ENCODE measurements at places on chromosomes 5 and 9.

DNA sequence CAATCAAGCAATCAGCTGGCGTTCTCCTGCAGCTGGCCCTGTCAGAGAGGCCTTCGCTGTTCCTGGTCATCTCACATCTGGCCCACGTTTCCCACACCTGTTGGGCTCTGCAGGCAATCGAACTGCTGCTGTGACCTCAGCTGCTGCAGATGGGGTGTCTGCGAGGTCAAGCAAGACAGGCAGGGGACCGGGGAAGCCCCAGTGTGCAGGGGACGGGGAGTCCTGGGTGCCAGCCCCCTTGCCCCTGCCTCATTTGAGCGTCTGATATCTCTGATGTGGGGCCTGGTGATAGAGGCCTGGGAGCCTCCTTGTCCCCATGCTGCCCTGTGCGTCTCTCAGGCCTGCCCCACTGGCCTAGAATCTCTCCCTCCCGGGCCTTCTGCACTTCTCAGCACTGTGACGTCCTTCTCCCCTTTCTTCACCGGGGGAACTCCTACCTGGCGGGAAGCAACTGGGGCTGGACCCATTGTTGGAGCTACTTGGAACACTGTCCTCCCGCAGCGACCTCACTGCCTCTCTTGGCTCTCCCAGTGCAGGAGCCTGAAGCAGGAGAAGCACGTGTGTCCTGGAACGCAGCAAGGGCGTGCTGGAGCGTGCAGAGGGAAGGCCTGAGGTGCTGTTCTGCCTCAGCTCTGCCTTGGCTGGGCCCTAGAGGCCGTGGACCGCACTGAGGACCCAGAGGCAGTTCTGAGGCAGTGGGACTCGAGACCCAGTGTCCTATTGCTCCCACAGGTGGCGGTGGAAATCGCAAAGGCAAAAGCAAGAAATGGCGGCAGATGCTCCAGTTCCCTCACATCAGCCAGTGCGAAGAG, 3.9 kb downstream of the GRK6 start:
- DNase-seq: no peak

GRCh38 chr5:138901716-138902115, 26.6 kb upstream of the LRRTM2 start:
- no peak for DNase-seq

GRCh38 chr9:105678163-105678562, 15.9 kb downstream of the TAL2 start:
- DNase-seq: no peak

- DNase-seq: no peak
These were observed 76.0 kb downstream of the ARL15 start for GRCh38 chr5:54234304-54234933.

DNA sequence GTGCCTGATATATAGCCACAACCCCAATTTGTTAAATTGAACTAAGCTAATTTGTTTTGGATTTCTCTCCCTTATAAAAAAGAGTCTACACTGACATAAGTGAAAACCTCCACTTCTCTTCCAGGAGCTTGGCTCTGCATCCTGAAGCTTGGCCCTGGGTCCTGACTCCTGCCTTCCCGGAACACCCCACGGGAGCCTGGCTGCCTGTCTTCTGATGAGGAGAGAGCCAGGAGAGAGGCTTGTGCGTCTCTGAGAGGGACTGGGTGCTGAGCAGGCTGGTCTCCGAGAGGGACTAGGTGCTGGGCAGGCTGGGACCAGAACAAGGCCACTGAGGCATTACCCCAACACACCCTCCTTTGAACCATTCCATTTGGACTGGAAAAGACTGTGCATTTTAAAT, 6.5 kb upstream of the PTGES start:
- no peak for DNase-seq

GRCh38 chr5:162128117-162128516, 60.5 kb downstream of the GABRG2 start:
- DNase-seq: no peak

DNA sequence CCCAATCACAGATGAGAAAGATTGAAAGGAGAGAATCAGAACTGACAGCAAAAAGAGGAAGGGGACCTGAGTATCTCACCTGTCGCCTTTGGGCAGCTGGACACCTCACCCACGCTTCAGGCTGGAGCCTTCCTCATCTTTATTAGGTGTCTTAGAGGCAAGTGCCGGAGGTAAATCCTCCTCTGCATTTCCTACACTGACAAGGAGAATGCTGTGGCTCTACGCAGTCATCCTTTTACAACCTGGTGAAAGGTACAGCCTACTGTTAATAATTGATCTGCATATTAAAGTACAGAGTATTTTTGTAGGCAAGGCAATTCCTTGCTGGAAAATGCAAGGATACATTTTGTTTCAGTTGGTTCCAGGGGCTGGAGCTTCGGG, 34.8 kb downstream of the PRLR start:
- DNase-seq: no peak

DNA sequence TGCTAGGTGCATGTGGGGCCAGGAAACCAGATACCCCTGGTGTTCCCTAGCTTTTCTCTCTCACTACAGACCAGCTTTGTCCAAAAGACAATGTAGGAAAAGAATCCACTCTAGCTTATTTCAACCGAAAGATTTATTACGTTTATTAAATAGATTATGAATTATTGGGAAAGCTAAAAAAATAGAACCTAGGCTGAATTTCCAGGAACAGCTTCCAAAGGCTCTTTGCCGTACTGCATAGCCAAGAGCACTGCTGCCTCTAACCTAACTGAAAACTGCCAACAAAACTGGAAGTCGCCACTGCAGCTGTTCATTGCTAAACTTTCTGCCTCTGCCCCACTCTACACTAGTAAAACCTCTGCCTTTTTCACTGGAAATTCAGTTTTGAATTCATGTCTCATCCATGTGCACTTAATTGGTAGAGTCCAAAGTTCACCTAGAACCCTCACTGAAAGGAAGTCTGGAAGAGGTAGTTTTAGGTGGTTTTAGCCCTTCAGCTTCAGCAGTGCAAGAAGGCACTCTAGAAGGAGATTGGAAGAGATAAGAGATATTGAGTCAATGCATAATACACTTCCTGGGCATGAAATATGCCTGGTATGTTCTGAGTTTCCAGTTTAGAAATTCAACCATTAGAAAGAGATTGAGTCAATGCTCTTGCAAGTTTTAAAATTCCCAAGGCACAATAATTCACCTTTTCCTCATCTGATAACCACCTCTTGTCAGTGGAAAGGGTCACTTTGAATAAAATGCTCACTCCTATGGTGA, 927.9 kb downstream of the MAT2B start:
- DNase-seq: no peak

- DNase-seq: no peak
These were observed 70.5 kb downstream of the JAKMIP2 start for GRCh38 chr5:147712019-147712418.

GRCh38 chr5:31866166-31866565, 227.2 kb downstream of the PDZD2 start:
- no peak for DNase-seq

GRCh38 chr5:173556142-173557028, 60.1 kb downstream of the BOD1 start:
- DNase-seq: no peak

DNA sequence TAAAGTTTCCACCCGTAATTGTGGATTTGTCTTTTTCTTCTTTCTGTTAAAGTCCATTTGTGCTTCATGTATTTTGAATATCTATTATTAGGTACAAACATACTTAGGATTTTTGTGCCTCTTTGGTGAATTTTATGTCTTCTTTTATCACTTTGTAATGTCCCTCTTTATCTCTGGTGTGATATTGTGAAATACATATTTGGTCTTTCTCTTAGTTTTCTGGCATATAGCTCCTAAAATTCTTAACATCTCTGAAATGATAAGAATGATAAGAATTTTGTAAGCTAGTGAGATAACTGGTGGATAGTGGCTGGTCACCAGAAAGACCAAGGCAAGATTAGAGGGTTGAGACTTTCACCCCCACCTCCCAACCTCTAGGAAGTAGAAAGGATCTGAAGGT, 111.1 kb downstream of the KCTD16 start:
- no peak for DNase-seq

- DNase-seq: no peak
These were observed 748.3 kb downstream of the MAT2B start for GRCh38 chr5:164253764-164254163.

DNA sequence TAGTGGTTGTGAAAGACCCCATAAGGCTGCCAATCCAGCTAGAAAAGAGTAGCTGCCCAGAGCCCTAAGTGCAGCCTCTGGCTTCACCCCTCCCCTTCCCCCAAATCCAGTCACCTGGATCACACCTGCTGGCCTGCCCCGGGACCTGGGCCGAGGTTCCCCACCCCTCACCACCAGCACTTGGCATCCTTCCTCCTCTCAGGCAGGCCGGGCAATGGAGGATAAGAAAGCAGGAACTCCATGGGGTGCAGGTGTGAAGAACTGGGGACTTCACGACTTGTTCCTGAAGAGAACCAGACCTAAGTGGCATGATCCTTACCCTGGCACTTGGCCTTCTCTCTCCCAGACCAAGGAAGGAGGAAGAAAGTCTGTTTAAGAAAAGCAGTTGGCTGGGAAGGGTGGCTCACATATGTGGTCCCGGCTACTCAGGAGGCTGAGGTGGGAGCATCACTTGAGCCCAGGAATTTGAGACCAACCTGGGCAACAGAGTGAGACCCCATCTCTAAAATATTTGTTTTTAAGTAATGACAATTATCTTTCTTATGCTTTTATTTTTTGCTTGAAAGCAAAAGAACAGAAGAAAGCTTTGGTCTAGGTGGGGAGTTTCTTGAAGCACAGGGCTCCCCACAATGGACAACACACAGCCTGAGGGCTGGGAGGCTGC, 131.1 kb downstream of the PAX5 start:
- DNase-seq: no peak

- DNase-seq: no peak
These were observed 281.0 kb downstream of the RASEF start for GRCh38 chr9:82781921-82782392.

GRCh38 chr5:3875144-3875543, 279.5 kb downstream of the IRX1 start:
- no peak for DNase-seq

DNA sequence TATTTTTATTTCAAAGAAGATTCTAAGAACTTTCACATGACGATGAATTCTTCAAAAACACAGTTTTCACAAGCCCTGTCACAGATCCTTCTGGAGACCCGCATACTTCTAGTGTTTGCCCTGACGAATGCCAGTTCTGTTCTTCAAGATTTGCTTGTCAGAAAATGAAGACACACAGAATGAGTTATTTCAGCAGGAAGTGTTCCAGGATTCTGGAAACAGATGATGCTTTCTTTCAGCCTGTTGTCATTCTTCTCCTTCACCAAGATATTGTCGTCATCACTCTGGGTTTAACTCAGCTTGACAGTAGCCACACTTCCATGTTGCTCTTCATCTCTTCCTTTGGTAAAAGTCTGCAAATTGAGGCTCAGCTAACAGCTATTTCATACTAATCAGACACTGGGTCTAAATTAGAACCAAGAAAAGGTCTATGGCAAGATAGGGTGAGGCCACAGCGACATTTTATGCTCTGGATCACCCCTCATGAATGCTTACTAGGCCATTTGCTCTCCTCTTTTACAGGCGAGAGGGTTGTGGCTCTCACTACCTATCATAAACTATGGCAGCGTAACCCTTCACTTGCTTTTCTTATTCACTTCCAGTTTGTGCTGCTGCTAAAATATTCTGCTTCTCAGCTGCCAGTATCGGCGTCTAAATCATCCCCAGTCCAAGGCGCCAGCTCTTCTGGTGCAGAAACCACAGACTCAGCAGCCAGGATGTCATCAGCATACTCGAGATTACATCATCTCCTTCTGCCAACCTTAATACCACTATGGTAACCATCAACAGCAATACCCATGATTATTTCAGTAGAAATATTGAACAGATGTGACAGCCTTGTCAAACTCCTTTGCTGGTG, 159.6 kb upstream of the TBCA start:
- DNase-seq: no peak

DNA sequence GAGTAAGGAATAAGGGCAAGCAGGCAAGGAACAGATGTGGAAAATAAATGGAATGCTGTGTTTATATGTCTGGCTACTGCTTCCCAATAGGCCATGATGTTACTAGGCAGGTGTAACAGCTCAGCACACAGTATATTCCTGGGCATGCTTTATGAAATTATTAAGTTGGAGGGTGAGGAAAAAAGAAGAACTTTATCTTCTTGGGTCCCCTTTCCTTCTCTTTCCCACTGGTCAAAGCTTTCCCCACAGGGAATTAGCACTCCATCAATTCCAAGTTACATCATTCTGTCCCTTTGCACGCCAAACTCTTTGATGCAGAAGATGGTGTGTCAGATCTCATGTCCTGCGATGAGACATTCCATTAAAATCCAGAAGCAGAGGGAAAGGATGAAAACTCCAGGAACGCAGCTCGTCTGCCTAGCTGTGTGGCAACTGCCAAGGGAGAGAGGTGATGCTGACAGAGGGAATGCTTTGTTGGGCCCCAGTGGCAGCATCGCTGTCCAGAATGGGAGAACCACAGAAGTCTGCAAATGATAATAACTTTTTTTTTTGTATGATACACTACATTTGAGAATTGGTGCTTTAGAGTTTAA, 447.3 kb upstream of the ARRDC3 start:
- no peak for DNase-seq

DNA sequence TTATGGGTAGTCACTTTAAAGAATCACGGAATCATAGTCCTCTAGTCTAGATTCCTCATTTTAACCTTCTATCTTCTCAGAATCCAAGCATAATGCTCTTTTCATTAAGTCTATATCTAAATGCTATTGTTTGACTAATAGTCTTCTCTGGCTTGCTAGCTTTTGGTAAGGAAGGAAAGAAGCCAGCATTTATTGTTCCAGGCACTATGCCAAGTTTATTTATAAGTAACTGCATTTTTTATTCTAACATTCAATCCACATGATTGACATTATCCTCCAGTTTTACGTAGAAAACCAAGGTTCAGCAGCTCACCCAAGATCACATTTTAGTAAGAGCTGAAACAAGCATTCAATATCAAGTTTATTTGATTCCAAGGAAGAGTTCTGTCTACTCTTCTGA, 254.2 kb downstream of the SAXO1 start:
- DNase-seq: no peak

- DNase-seq: peak; percentile 51
These were observed 753 bp upstream of the STC2 start for GRCh38 chr5:173328844-173329490.

GRCh38 chr9:75866273-75866871, 24.1 kb upstream of the PCSK5 start:
- peak; percentile 11 for DNase-seq

GRCh38 chr9:109498195-109499092, at the start of gene PTPN3:
TSS of gene PTPN3 (minus strand) at chr9:109498307. CDS start at chr9:109463434, 34,873 bp downstream.
- no peak for DNase-seq

DNA sequence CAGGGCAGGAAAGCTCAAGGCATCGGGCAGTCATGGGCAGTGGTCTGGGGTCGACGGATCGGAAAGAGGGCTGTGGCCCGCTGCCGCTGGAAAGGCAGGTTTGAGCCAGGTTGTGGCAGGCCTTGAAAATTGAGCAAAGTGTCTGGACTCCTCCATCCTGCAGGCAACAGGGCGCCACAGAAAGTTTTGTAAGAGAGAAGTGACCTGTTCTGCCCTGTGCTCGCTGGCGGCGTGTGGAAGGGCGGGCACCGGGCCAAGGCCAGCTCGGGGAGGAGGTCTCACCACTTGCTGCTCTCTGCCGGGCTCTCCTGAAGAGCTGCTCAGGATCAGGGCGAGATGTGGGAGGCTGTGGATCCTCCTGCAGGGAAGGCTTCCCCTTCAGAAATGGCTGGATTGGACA, 41.4 kb upstream of the FAT2 start:
- no peak for DNase-seq

- no peak for DNase-seq
These were observed 61.6 kb upstream of the DAB2 start for GRCh38 chr5:39486361-39486760.

All from LNCaP clone FGC (cell line).